Glomerular endothelial cell (primary cell): ENCODE measurements at places on chromosomes 4 and X. TPM values are rescaled to one million over a fixed set of nuclear protein-coding genes. Genes with fewer than 3 reads are reported as not detected.

AFF1 gene
- 32.0 and 47.4 TPM in 2 replicates for total RNA-seq

GSPT2 gene
- 7.2 and 8.1 TPM in 2 replicates for total RNA-seq

NSD2 gene
- 41.9 and 49.8 TPM in 2 replicates for total RNA-seq

MAGEA8 gene
- total RNA-seq = not detected in 2 replicates

FREM3 gene
- total RNA-seq = not detected in 2 replicates

CCDC120 gene
- total RNA-seq = 2.3 and 5.7 TPM in 2 replicates

ARMCX6 gene
- total RNA-seq = 54.2 and 57.6 TPM in 2 replicates

SYP gene
- total RNA-seq = 0.18 TPM in 1 of 2 replicates, not detected in the other

ENAM gene
- not detected in 2 replicates for total RNA-seq

TAPT1 gene
- total RNA-seq = 4.8 and 14.4 TPM in 2 replicates

TCEAL5 gene
- not detected in 2 replicates for total RNA-seq

DGKK gene
- not detected in 2 replicates for total RNA-seq

GPAT3 gene
- total RNA-seq = 1.4 and 4.0 TPM in 2 replicates

S100G gene
- not detected in 2 replicates for total RNA-seq

CCKAR gene
- not detected in 2 replicates for total RNA-seq

LRP2BP gene
- total RNA-seq = 0.24 and 0.35 TPM in 2 replicates

GLRA3 gene
- total RNA-seq = not detected in 2 replicates

IL13RA2 gene
- total RNA-seq = 0.12 TPM in 1 of 2 replicates, not detected in the other

TREX2 gene
- total RNA-seq = 1.4 and 3.2 TPM in 2 replicates

GRPR gene
- 0.23 TPM in 1 of 2 replicates, not detected in the other for total RNA-seq

DUSP21 gene
- not detected in 2 replicates for total RNA-seq

GPRASP1 gene
- 0.58 and 1.9 TPM in 2 replicates for total RNA-seq

ARHGAP24 gene
- total RNA-seq = 34.2 and 69.2 TPM in 2 replicates

TMEM154 gene
- total RNA-seq = 6.7 and 8.6 TPM in 2 replicates

SHROOM3 gene
- 3.8 and 9.5 TPM in 2 replicates for total RNA-seq

TMPRSS11B gene
- not detected in 2 replicates for total RNA-seq

GAB1 gene
- total RNA-seq = 8.1 and 19.6 TPM in 2 replicates

VBP1 gene
- 36.1 and 42.6 TPM in 2 replicates for total RNA-seq

FGF13 gene
- total RNA-seq = 17.1 and 27.4 TPM in 2 replicates

ZNF275 gene
- 7.4 and 8.8 TPM in 2 replicates for total RNA-seq

GPM6B gene
- 0.06 and 2.9 TPM in 2 replicates for total RNA-seq

SPON2 gene
- 4.6 and 5.1 TPM in 2 replicates for total RNA-seq

CENPVL2 gene
- total RNA-seq = not detected in 2 replicates

CASK gene
- total RNA-seq = 21.3 and 31.0 TPM in 2 replicates

FGG gene
- total RNA-seq = not detected in 2 replicates

FMR1 gene
- 18.1 and 23.5 TPM in 2 replicates for total RNA-seq

TBCK gene
- 24.4 and 25.5 TPM in 2 replicates for total RNA-seq

GAGE2A gene
- not detected in 2 replicates for total RNA-seq

MAGEB10 gene
- not detected in 2 replicates for total RNA-seq

ATP8A1 gene
- 2.0 and 9.7 TPM in 2 replicates for total RNA-seq

NAA11 gene
- not detected in 2 replicates for total RNA-seq

PAGE5 gene
- total RNA-seq = not detected in 2 replicates

ADGRG4 gene
- total RNA-seq = 0.29 and 0.47 TPM in 2 replicates

EPGN gene
- 0.23 TPM in 1 of 2 replicates, not detected in the other for total RNA-seq

NPY2R gene
- total RNA-seq = not detected in 2 replicates

CD99L2 gene
- 67.2 and 68.0 TPM in 2 replicates for total RNA-seq

NWD2 gene
- not detected in 2 replicates for total RNA-seq

CD38 gene
- 1.6 and 3.2 TPM in 2 replicates for total RNA-seq

NIPAL1 gene
- 2.8 and 3.3 TPM in 2 replicates for total RNA-seq

AFF2 gene
- 0.06 and 0.24 TPM in 2 replicates for total RNA-seq

MAGEA2B gene
- not detected in 2 replicates for total RNA-seq

GPR101 gene
- not detected in 2 replicates for total RNA-seq

CLDN22 gene
- not detected in 2 replicates for total RNA-seq

ARHGAP6 gene
- 1.5 and 1.7 TPM in 2 replicates for total RNA-seq

MFSD8 gene
- 8.0 and 9.6 TPM in 2 replicates for total RNA-seq
